ENCODE measurements at places on chromosomes 3 and 15.

DNA sequence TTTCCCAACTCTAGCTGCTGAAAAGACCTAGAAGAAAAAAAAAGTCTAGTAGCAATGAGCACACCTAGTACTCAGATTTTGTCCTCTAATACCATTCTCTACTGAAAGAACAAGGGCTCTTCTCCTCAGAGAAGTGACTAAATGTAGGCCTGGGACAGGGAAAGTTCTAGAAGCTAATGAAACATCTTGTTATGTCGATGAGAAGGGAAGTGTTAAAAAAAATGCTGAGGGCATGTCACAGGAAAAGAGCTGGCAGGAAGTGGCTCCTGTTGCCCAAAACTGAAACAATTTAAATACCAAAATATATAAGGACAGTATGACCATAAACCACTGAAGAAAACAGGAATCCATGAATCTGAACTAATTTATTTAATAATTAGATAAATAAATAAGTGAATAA, 581.4 kb upstream of the TBL1XR1 start:
- H3K4me1 ChIP-seq, result peaks cover 36% of the 10 kb centered on the region
- H3K27me3 ChIP-seq, result no peaks in the 10 kb centered on the region
- DNase-seq, result no peak
- H3K36me3 ChIP-seq, result no peaks in the 10 kb centered on the region
- peak overlapping the region; percentile 1 for H3K27ac ChIP-seq

DNA sequence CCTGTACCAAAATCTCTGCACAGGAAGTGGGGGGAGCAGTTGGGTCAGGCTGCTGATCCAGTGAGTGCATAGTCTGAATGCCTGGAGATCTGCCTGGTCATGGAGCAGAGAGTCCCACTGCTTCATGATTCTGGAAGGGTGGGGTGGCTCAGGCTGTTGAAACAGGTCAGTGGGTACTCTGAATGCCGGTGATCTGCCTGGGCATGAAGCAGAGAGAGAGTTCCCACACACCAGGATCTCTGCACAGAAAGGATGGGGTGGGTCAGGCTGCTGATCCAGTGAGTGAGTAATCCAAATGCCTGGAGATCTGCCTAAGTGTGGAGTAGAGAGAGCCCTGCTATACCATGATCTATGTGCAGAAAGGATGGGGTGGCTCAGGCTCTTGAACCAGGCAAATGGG, 16.1 kb upstream of the GCSAM start:
- H3K4me3 ChIP-seq, result no peak overlapping the region
- no peaks in the 10 kb centered on the region for H3K4me1 ChIP-seq
- H3K27ac ChIP-seq, result no peak overlapping the region
- no peaks in the 10 kb centered on the region for H3K36me3 ChIP-seq
- no peak for DNase-seq

DNA sequence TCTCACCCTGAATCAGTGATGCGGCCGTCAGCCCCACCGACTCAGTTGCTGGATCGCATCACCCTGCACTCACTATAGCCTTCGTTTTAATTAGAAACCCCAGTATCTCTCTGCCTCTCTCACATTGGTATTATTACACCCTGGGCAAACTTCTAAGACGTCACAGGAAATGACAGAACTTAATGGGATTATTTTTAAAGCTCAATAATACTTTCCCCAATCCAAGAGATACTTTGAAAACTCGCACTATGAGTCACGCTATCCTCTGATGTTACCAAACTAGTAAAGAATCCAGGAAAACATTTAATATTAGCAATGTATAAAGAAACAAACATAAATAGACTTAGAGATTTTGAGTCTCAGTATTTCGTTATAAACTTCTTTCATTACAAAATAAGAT, 36.6 kb downstream of the RUBCN start:
- H3K27me3 ChIP-seq, result no peaks in the 10 kb centered on the region
- H3K27ac ChIP-seq, result no peak overlapping the region
- H3K4me1 ChIP-seq, result no peaks in the 10 kb centered on the region
- DNase-seq, result no peak

- no peak overlapping the region for H3K4me3 ChIP-seq
- H3K27ac ChIP-seq, result no peak overlapping the region
- DNase-seq, result no peak
- H3K36me3 ChIP-seq, result no peaks in the 10 kb centered on the region
These were observed 189.2 kb downstream of the LPP start for GRCh38 chr3:188342991-188343732.

DNA sequence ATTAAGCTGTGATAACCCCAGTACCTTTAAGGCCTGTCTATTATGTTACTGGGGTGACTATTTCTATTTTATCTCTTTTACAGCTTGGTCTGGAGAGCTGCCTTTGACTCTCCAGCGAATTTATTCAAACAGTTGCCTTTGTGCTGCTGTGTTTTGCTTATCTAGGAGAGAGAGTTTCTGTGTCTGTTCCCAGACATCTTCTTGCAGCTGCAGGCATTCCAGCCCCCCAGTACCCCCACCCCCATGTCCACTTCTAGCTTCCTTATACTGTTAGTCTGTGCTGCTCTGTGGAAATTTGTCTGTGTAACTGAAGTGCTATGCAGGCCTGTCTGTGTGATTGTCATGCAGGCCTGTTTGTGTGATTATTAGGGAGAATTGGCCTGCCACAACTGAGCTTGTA, 713.7 kb upstream of the SEMA6D start:
- no peak for DNase-seq
- no peak overlapping the region for H3K4me3 ChIP-seq
- H3K36me3 ChIP-seq, result no peaks in the 10 kb centered on the region
- H3K27me3 ChIP-seq, result no peaks in the 10 kb centered on the region
- no peaks in the 10 kb centered on the region for H3K4me1 ChIP-seq
- no peak overlapping the region for H3K27ac ChIP-seq

- no peak overlapping the region for H3K4me3 ChIP-seq
- H3K27me3 ChIP-seq, result no peaks in the 10 kb centered on the region
- no peak overlapping the region for H3K27ac ChIP-seq
- DNase-seq, result no peak
These were observed 865.7 kb downstream of the EPHA3 start for GRCh38 chr3:89973156-89973555.

GRCh38 chr3:8891303-8891702, 72.0 kb downstream of the RAD18 start:
- H3K27me3 ChIP-seq, result no peaks in the 10 kb centered on the region
- H3K4me3 ChIP-seq, result no peak overlapping the region
- no peak overlapping the region for H3K27ac ChIP-seq
- H3K36me3 ChIP-seq, result peaks cover 3% of the 10 kb centered on the region
- no peaks in the 10 kb centered on the region for H3K4me1 ChIP-seq

DNA sequence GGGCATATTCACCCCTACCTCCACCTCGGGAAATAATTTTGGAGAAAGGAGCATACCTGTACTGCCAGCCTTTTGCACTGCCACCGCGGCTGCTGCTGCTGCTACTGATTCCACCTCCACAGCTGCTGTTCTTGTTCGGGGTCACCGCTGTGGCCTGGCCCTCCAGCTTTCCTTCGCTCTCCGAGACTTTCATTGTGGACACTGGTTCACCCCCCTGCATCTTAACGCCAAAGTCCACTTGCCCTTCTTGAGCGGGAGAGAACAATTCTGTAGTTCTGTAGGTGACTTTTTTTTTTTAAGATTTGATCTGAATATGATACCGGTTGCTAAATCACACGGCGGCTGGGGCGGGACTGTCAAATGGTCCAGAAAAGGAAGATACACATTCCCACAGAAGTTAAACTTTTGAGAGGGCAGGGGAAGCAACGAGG, 701 bp downstream of the OSBPL11 start:
- peak overlapping the region; percentile 93 for H3K4me3 ChIP-seq
- peak overlapping the region; percentile 96 for H3K27ac ChIP-seq
- no peaks in the 10 kb centered on the region for H3K27me3 ChIP-seq
- no peaks in the 10 kb centered on the region for H3K36me3 ChIP-seq
- no peak for DNase-seq

DNA sequence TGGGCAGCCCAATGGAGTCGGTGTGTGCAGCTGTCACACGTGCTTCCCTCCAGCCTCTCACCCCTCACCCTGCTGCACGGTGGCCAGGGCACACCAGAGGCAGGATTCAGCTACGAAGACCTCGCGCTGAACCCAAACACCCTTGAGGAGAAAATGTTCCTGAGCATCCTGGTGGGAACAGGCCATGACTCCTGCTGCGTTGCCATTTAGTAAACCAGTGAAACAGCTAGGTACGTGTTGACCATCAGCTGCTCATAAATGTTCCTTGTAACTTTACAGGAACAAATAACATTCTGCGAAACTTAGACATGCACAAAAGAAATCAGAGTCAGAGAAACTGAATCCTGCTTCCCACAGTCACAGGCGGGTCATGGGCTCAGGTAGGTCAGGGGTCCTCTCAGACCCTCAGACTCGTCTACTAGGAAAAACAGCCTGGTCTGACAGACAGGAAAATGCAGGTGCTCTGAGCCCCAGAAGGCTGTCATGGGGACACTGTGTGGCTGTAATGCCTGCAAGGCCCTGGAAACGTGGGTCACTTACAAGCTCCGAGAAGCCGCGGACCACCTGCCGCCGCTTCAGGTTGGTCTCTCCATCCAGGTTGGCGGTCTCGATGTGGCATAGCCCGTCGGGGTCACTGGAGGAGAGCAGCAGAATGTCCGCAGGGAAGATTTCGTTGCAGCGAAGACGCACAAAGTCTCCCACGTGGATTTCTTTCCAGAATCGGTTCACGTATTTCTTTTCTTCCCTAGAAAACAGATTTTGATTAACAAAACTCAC, 82.5 kb downstream of the ATP10A start:
- peaks cover 7% of the 10 kb centered on the region for H3K4me1 ChIP-seq
- no peak for DNase-seq
- H3K27me3 ChIP-seq, result no peaks in the 10 kb centered on the region
- no peak overlapping the region for H3K4me3 ChIP-seq
- peaks cover 5% of the 10 kb centered on the region for H3K36me3 ChIP-seq

DNA sequence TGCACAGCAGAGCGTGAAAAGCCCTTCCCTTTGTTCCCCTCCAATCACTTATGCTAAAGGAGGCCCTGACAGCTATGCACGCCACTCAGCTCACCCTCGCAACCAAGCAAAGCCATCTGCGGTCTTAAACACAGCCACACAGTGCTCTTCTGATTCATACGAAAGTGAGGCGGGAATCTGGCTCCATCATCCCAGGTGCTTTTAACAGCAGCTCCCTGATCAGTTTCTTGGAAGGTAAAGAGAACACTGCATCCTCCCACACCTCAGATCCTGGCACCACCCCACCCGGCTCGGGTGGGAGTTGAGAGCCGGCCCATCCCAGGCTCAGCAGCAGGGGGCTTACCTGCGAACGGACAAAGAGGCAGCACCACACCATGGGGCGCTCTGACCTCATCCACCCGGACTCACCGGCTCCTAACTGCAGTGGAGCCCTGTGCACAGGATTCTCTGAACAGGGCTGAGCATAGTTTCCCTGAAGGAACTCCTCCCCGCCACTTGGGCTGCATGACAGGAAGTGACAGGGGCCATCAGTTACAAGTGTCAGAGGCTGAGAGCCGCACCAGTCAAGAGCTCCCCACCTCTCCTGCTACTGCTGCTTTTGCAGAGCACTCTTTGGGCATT, 114.3 kb upstream of the ARHGEF3 start:
- peak overlapping the region; percentile 45 for H3K4me3 ChIP-seq
- H3K4me1 ChIP-seq, result peaks cover 21% of the 10 kb centered on the region
- peak overlapping the region; percentile 77 for H3K27ac ChIP-seq

- H3K27me3 ChIP-seq, result peaks cover 10% of the 10 kb centered on the region
- H3K4me3 ChIP-seq, result no peak overlapping the region
- no peak for DNase-seq
These were observed 117.8 kb upstream of the IGF1R start for GRCh38 chr15:98530570-98530969.

DNA sequence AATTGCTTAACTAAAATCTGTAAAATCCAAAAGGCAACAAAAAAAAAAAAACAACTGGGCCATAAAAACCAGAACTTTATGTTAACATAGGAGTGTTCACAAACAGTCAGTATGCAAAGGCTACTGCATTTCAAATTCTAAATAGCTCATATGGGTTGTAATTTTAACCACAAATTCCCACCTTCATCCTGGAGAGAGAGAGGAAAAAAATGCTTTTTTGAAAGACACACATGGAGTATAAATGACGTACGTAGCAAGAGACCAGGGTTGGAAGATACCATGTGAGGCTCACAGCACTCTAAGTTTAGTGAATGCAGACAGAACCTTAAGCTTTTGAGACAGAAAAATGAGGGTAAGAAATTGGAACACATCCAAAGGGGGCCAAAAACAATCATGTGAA, 115.9 kb downstream of the FMN1 start:
- no peak overlapping the region for H3K27ac ChIP-seq
- no peaks in the 10 kb centered on the region for H3K4me1 ChIP-seq
- no peaks in the 10 kb centered on the region for H3K27me3 ChIP-seq
- DNase-seq, result no peak

Data from upper lobe of right lung (tissue), 1 donor.